GM12878 (cell line): ENCODE measurements at places on chromosomes 7 and 10. TPM values are rescaled to one million over a fixed set of nuclear protein-coding genes. Genes with fewer than 3 reads are reported as not detected.

DNA sequence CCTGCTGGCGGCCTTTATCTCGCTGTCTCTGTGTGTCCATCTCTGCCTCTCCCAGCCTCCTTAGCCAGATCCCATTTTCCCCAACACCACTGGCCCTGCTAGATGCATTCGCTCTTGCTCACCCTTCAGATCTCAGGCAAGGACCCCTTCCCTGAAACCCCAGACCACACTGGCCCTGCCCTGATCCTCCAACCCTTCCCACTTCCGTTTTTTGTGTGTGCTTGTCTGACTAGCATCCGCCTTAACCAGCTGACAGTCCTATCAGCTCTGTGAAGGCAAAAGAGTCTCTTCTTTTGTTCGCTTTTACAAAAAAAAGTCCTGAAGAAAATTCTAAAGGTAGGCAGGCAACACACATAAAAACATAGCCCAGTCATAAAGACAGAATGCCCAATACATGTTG is 28.7 kb downstream of the CHST15 start:
- DNase-seq = no peak

DNA sequence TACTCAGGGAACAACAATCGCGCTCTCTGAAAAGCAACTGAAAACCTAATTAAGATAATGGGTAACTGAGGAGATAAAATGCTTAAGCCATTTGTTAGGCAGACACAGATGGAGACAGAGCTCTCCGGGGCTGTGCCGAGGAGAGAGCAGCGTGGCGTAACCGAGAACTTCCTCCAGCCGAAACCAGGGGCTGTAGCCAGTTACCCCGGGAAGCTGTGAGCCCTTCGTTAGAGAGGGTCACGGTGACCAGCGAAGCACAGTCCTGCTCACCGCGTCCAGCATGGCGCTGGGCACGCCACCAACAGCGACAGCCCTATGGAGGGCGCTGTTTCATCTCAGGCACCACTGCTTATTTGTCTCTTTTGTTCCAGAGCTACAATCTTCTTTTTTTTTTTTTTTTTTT is 16.1 kb downstream of the PAPOLB start:
- DNase-seq = no peak

DNA sequence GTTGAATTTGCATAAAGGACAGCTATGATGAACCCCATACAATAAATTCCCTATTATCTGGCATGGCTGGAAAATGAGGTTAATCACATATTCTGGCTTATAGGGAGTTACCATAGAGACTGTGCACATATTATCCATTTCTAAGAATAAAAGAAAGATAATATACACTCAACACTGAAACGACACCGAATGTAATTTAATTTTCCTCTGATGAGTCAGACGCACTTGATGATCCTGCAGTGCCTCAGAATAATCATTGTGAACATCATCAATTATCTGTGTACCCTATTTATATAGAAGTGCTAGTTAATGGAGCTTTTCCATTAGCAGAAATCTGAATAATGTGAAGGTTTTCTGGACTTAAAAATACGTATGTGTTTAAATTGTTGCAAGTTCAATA is 60.2 kb downstream of the SGCE start:
- DNase-seq = no peak

The TACC2 gene
- total RNA-seq = 0.21 and 0.64 TPM in 2 replicates

The PDZD7 gene
- total RNA-seq = not detected in 2 replicates

The ITIH5 gene
- total RNA-seq = 0.05 and 0.21 TPM in 2 replicates

- DNase-seq = no peak
Measured at GRCh38 chr10:58909881-58910280, 266.6 kb upstream of the PHYHIPL start.

GRCh38 chr7:44971902-44972441 is 6.8 kb downstream of the MYO1G start:
- DNase-seq = no peak

DNA sequence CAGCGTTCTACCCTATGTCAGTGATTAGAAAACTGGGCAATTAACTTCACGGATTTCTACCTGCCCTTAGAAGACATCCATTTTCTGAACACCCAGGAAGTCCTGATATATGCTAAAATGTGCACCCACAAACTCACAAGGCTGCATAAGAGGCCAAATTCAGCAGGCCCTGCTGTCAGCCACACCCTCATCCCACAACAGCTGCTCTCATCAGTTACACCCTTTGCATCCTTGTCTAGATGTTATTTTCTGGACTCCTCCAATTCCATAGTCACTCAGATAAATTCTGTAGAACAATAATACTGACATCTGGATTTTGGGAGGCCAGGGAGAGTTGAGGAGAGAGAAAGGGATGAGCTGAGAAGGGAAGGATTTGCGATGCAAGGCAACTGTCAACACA is 208.9 kb downstream of the TAX1BP1 start:
- DNase-seq = no peak

DNA sequence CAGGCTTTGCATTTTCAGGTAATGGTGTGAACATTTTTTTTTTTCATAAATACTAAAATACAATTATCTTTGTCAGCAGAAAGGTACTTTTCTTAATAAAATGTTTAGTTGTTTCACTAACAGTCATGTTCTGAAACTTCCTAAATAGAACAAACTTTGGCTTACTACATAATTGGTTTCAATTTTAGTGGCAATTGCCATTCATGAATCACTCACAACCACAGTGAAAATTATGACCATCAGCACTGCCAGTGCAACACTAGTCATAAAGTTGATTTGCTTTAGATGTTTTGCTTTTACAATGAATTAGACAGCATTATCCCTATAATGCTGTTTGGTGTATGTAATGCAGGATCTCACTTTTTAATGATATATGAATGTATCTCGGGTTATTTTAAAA is 297.6 kb upstream of the PLXDC2 start:
- DNase-seq = no peak

DNA sequence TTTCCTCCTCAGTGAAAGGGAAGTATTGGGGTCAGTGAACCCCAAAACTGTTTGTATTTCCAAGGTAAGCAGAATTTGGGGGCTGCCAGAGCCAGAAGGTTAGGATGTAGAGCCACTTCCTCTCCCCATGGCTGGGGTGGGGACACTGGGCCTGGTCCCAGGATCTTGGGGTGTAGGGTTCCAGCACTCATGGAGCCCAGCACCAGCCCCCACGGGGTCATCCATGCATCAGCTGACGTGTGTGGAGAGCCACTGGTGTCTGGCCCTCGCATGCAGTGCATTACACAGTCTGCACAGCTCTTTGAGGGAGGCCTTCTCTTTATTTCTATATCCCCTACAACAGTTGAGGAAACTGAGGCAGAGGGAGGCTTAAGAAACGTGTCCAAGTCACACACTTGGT is 91.4 kb downstream of the ZMIZ1 start:
- DNase-seq = no peak

DNA sequence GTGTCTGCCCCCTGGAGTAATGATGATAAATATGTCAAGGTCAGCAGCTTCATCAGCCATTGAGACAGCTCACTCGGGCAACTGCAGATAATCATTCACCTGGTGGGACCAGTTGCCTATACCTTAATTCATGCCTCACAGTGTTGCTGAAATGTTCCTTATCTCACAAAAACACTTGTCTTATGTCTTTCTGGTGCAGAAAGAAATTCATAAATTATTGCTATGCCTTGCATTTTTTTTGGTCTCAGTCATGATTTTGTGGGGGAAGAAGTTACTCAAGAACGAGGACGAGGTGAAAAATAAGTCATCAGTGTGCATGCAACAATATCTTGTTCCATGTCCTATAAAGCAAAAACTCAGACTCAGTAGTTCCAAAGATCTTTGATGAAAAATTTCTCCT is 16.0 kb downstream of the TRIL start:
- no peak for DNase-seq

The CBX3 gene
- 194 and 201 TPM in 2 replicates for total RNA-seq
